Kidney tubule cell (primary cell): ENCODE measurements at places on chromosomes 3 and 15.

- peak; percentile 85 for DNase-seq
Measured at GRCh38 chr3:194300382-194300758, 50.8 kb downstream of the CPN2 start.

DNA sequence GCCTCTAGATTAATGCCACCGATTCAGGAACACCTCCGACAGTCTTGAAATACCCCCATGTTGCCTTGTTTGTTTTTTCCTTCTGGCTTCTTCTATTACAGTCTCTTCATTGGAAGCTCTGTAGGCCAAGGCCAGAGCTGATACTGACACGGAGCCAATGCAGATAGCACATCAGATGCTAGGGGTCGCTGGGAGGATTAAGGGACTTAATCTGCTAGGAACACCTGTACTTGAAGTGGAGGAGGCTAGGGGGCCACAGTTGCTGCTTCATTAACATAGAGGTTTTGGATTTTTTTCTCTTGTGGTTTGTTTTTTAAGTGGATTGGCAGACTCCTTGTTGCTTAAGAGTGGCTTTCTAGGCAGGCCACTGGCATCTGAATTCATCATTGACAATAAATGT lies 49.6 kb downstream of the PARP14 start:
- DNase-seq: no peak

- DNase-seq: no peak
Measured at GRCh38 chr15:29067949-29068348, 182.2 kb downstream of the APBA2 start.

DNA sequence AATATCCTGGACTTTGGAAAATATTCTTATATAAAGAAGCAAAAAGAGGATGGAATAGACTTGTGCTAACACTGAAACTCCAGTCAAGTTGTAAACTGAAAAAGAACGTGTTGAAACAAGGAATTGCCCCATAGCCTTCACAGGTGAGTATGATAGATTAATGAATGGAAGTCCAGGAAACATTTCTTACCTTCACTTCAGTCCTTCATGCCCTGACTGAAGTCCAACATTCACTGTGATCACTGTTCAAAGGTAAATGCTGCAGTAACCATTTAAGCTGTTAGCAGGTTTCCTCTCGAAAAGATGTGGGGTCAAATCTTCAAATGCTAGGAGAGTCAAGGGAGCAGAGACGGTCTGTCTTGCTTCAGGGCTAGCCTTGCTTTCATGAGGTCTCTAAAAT lies 46.1 kb downstream of the SLC30A4 start:
- no peak for DNase-seq

DNA sequence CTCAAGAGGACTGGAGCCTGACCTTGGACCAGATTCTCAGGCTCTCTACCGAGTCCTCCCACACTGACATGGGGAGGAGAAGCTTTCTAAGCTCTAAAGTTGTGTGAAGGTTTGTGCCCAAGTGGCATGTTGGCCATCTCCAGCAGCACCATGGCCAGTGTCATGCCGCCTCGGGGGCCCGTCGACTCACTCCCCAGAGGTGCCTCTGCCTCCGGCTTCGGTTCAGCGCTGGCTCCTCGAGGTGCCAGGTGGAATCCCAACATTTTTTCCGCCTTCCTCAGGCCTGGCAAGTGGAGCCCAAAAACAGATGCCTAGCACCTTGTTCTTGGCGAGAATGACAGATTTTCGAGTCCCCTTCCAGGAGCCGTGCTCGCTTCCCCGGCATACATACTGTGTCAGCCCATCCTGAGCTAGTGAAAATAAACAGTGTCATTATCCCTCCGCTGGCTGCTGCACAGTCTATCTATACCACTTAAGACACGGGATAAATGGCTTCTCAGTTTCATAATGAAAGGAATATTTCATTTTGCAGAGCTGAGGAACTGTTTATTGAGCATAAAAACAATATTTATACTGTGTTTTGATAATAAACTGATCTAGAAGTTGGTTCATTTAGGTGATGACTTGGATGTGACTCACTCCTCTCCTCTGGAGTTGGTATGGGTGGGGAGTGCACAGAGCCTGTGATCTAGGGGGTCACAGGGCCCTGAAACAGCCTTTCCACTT lies 328.5 kb upstream of the TLE3 start:
- no peak for DNase-seq

DNA sequence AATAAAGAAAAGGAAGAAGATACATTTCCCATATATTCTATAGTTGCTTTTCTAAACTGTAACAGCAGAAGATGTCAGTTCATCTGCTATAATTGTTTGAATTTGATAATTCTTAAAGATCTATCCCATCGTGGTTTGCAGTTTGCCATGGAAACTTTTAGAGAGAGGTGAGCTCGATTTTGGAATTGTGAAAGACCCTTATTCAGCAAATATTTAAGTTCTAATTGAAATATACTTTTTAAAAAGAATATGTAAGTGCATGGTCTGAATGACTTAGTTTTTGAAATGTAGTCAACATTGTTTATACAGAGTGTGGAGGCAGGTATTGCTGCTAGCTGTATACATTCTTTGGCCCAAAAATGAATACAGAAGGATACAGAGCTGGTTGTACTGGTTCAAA lies 127.7 kb downstream of the PDE8A start:
- DNase-seq: no peak

GRCh38 chr3:26145769-26146168 lies 355.9 kb downstream of the OXSM start:
- DNase-seq: no peak

- no peak for DNase-seq
Measured at GRCh38 chr3:186464424-186465093, 79.6 kb downstream of the CRYGS start.

GRCh38 chr3:185928496-185928895 lies 9.3 kb downstream of the TRA2B start:
- DNase-seq: no peak

DNA sequence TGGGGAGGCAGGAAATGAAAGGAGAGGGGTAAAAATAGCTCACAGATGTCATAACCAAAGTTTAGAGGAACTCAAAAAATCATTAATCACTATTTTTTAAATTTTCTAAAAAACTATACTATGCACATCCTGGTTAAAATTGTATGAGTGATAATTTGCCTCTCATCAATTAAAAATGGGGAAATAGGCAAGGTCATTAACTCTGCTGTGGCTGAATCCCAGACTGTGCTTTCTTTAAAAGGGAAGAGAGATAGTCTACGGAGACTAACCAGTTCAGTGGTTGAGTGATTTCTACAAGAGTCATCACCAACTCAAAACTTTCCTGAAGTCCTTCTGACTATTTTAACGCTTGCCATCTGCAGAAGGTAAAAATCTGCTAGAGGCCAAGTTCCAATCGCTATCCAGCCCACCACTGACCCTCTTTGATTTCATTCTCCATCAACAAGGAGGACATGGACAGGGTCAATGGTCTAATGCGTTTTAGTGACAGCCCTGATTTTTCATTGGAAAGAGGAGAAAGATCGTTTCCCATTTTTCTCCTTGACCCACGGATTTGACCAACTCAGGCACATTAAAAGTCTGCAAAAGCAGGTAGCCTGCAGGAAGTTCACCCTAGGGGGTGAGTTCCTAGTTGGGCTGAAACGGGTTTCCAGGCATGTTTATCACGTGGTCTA lies 850 bp downstream of the SUCLG2 start:
- peak; percentile 47 for DNase-seq

DNA sequence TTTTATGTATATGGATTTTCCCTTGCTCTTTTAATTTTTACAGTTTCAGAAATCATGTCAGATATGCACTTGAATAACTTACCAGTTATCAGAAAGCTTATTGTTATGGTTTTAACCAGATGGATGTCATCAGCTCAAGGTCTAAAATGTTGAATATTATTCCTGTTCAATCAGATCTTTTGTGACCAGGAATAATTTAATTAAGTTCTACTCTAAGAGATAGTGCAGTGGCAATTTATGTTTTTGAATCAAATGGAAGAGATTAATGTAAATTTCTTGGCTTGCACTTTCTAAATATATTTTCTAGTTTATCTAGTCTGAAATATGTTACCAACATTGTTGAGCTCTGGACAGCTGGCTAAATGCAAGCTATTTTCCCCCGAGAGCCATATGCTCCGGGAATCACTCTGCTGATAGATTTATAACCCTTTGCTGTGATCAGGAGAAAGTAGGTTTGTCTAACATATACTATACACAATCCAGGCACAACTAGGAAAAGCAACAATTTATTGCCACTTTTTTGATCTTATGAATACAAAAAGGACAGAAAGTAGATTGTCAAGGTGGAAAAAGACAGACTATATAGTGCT lies 76.8 kb upstream of the CD96 start:
- DNase-seq: no peak

DNA sequence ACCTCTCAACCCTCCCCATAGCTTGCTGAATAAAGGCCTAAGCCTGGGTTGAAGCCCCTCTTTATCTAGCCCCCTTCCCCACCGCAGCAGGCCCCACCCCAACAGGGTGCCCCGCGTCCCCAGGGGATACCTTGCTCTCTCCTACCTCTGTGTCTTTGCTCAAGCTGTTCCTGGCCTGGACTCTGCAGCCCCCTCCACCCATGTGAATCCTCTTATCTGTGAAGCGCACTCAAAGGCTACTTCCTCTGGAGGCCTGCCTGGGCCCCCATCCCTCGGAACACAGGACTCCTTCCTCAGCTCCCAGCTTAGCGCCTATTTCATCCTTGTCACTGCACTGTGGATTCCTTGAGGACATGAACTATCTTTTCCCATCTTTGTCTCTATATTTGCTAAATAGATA lies 61.4 kb upstream of the HERC1 start:
- DNase-seq: no peak

GRCh38 chr3:44883213-44883955 lies 9.0 kb downstream of the TGM4 start:
- no peak for DNase-seq

GRCh38 chr15:81111510-81112470 lies 22.3 kb upstream of the CFAP161 start:
- no peak for DNase-seq

DNA sequence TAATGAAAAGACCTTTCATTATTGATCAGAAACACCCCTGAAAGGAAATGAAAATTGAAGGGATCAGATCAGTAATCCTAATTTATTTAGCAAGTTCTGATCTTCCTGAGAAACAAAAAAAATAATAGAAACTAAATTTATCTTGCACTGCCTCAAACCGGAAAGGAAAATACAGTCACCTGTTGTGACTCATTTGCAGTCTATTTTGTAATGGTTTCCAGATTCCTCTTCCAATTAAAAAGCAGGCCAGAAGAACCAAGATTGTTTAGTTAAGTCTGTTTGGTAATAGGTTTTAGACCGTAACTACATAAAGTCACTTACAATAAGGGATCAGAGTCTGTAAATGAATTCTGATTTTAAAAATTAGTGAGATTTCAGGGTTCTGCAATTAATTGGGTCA lies 49.7 kb upstream of the ATOSA start:
- peak; percentile 64 for DNase-seq

- no peak for DNase-seq
Measured at GRCh38 chr3:48518069-48518468, 14.1 kb upstream of the SHISA5 start.

DNA sequence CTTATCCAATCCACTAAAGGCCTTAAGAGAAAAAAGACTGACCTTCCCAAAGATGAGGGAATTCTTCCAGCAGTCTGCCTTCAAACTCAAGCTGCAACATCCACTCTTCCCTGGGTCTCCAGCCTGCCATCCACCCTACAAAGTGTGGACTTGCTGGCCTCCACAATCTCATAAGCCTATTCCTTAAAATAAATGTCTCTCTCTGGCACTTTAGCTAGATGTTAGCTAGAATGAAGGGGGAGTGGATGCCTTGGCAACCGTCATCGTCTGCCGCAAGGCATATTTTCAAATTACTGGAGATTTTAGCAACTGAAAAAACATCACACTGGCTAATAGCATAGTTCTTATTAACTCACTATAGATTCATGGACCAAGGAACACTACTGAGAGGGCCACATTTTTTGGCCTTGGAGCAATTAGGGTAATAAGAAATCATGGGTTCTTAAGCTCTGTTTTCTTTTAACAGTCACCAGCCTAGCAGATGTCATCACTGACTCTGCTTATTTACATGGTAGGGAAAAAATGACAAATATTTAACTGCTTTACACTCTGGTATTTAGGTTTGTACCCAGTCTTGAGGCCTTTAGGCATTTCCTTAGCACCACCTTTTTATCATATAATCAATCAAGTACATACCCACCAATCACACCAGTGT lies 245.3 kb downstream of the MYRIP start:
- DNase-seq: peak; percentile 12

DNA sequence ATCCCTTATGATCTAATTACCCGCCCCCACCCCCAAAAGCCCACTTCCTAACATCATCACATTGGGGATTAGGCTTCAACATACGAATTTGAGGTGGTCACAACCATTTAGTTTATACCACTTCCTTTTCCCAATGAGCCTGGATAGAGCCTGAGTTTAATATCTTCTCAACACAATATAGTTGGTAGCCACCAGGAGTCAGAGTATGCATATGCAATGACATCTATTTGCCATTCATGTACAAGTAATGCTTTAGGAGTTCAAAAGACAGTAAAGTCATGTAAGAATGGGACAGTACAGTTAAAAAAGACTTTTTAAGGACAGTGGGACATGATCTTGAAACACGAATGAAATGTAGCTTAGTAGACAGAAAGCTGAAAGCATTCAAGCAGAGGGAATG lies 172.4 kb downstream of the DCLK3 start:
- peak; percentile 35 for DNase-seq

- DNase-seq: no peak
Measured at GRCh38 chr15:27828746-27829145, 270.4 kb downstream of the OCA2 start.

- no peak for DNase-seq
Measured at GRCh38 chr15:51505251-51505650, 117.3 kb downstream of the DMXL2 start.

DNA sequence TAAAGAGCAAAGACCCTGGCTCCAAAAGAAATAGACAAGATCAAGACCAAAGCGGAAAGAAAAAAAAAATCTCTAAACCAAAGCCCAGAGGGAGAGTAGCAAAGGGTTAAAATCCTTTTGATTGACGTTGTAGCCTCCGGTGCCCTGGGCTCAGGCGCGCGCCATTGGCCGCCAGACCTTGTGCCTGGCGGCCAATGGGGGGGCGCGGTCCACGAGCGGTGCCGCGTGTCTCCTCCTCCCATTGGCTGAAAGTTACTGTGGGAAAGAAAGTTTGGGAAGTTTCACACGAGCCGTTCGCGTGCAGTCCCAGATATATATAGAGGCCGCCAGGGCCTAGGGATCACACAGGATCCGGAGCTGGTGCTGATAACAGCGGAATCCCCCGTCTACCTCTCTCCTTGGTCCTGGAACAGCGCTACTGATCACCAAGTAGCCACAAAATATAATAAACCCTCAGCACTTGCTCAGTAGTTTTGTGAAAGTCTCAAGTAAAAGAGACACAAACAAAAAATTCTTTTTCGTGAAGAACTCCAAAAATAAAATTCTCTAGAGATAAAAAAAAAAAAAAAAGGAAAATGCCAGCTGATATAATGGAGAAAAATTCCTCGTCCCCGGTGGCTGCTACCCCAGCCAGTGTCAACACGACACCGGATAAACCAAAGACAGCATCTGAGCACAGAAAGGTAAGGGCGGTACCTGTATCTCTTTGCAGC lies at the start of gene HES1:
HES1 (plus strand) TSS at position 343 of the 713 bp plus-strand sequence; CDS start at position 576, 233 bp downstream.
- DNase-seq: peak; percentile 98

DNA sequence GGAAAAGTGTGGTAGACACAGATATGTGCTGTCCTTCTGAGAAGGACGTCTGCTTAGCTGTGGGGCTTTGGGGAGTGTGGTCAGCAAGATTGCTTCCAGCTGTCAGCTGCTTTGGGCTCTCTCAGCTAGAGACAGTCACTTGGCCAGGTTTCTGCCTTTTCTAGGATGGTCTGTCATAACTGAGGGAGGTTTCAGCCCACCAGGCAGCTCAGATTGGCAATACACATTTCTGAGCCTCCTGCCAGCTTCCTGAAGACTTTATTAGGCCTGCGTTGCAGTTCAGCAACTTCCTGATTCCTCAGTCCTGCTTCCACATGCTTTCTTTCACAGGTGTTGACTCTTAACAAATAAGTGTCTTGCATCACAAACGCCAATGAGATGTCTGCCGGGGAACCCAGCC lies 286.5 kb downstream of the SQOR start:
- peak; percentile 36 for DNase-seq
